ENCODE measurements at places on chromosomes 3 and 15. TPM values are rescaled to one million over a fixed set of nuclear protein-coding genes. Genes with fewer than 3 reads are reported as not detected.
A peak's percentile ranks its signal among the peaks of the same experiment; 100 is the strongest.

The CGNL1 gene
- total RNA-seq = 29.8 TPM

The CASR gene
- not detected for total RNA-seq

The PRSS50 gene
- total RNA-seq = not detected

The BTBD1 gene
- total RNA-seq = 206 TPM

The LMAN1L gene
- total RNA-seq = 13.8 TPM

The HCN4 gene
- total RNA-seq = 6.9 TPM

GRCh38 chr3:70078778-70079177, 79.2 kb downstream of the SAMMSON start:
- H3K27me3 ChIP-seq = no peaks in the 10 kb centered on the region
- no peaks in the 10 kb centered on the region for H3K36me3 ChIP-seq
- H3K4me1 ChIP-seq = no peaks in the 10 kb centered on the region
- no peak overlapping the region for H3K27ac ChIP-seq
- no peak for DNase-seq
- no peak overlapping the region for H3K4me3 ChIP-seq

DNA sequence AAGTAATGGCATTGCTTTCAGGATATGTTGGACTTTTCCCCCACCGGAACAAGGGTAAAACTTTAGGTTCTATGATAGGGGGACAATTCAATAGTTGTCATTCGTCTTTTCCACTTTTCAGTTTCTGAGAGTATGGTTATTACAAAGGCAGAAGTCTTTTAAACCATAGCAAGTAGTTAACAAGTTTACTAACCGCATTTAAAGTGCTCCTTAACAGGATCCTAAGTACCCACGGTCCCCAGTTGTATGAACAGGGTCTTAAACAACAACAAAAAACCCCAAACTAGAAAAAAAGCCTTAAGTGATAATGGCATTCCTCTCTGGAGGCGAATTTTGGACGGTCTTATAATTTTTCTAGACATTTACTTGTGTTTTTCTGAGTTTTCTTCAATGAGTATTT, 831 bp downstream of the IFT57 start:
- no peak for DNase-seq
- H3K4me3 ChIP-seq = peak overlapping the region; percentile 71
- peak overlapping the region; percentile 67 for H3K27ac ChIP-seq
- no peaks in the 10 kb centered on the region for H3K27me3 ChIP-seq

GRCh38 chr3:15310491-15311370, 21.7 kb downstream of the SH3BP5 start:
- H3K36me3 ChIP-seq = no peaks in the 10 kb centered on the region
- no peak overlapping the region for H3K4me3 ChIP-seq
- no peak for DNase-seq

GRCh38 chr3:61194892-61195538, 56.2 kb downstream of the FHIT start:
- H3K4me1 ChIP-seq = no peaks in the 10 kb centered on the region
- no peaks in the 10 kb centered on the region for H3K27me3 ChIP-seq
- H3K4me3 ChIP-seq = no peak overlapping the region
- no peak overlapping the region for H3K27ac ChIP-seq
- H3K36me3 ChIP-seq = no peaks in the 10 kb centered on the region
- DNase-seq = no peak

DNA sequence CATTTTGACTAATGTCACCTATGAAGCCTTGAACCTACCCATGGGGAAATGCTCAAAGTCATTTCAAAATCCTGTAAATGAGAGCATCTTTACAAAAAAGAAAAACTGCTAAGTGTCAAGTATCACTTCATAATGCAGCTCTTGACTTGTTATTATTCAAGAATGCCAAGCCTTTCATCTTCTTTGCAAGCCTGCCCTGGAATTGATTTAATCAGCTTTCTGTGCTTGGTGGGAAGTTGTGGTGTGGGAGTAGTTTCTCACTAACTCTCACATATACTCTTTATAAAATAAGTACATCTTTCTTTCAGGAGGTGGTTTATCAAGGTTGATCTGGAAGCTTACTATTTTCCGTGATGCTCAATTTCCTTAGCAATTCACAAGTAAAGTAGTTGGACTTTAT, 43.6 kb downstream of the RYR3 start:
- DNase-seq = no peak
- H3K4me3 ChIP-seq = no peak overlapping the region
- H3K36me3 ChIP-seq = no peaks in the 10 kb centered on the region
- no peaks in the 10 kb centered on the region for H3K27me3 ChIP-seq
- H3K4me1 ChIP-seq = no peaks in the 10 kb centered on the region

DNA sequence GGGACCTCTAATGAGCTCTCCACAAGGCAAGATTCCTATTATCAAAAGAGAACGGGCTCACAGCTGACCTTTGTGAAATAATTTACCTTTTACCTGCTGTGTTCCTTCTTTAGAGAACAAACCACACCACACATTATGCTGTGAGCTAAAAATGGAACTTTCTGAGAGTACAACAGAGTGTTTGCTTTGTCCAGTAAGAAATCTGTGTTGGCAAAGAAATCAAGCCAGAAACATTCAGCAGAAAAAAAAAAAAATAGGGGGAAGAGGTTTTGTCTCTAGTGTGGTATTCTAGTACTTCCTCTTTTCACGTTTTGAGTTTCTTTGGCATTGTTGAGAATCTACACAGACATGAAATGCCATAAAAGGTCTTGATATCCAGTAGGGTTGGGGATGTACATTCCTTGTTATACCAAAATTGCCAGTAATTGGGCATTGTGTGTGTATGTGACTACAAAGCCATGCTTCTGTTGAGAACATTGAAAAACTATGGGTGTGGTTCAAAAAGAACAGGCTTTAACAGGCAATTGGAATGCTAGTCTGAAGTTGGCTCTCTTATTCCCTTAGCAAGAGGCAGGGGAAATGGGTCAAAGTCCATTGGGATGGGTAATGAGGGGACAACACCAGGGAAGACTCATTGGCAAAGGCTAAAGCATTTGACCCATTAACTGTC, 273.5 kb downstream of the NEK10 start:
- no peaks in the 10 kb centered on the region for H3K36me3 ChIP-seq
- no peaks in the 10 kb centered on the region for H3K27me3 ChIP-seq
- DNase-seq = no peak
- no peak overlapping the region for H3K4me3 ChIP-seq

- no peak overlapping the region for H3K27ac ChIP-seq
- no peak overlapping the region for H3K4me3 ChIP-seq
- H3K27me3 ChIP-seq = no peaks in the 10 kb centered on the region
- no peaks in the 10 kb centered on the region for H3K36me3 ChIP-seq
- no peak for DNase-seq
Measured at GRCh38 chr3:190556351-190556750, 42.5 kb downstream of the IL1RAP start.

GRCh38 chr15:23397779-23398178, 43.2 kb downstream of the GOLGA8S start:
- no peak overlapping the region for H3K4me3 ChIP-seq
- no peak for DNase-seq
- no peaks in the 10 kb centered on the region for H3K4me1 ChIP-seq

GRCh38 chr15:78052545-78052944, 25.0 kb downstream of the TBC1D2B start:
- no peak overlapping the region for H3K27ac ChIP-seq
- no peaks in the 10 kb centered on the region for H3K27me3 ChIP-seq
- H3K36me3 ChIP-seq = peaks cover 9% of the 10 kb centered on the region
- no peak for DNase-seq
- H3K4me3 ChIP-seq = no peak overlapping the region

GRCh38 chr3:195580744-195581443, 2.8 kb downstream of the APOD start:
- no peak for DNase-seq
- H3K27me3 ChIP-seq = no peaks in the 10 kb centered on the region
- peaks cover 9% of the 10 kb centered on the region for H3K4me1 ChIP-seq
- no peaks in the 10 kb centered on the region for H3K36me3 ChIP-seq
- no peak overlapping the region for H3K4me3 ChIP-seq

- H3K27me3 ChIP-seq = no peaks in the 10 kb centered on the region
- peak within 1 kb of the TSS; percentile 59 for H3K4me3 ChIP-seq
Measured at GRCh38 chr3:53493963-53494791, at the start of gene CACNA1D. Gene CACNA1D (plus strand): TSS chr3:53494611. CDS start chr3:53495167, 556 bp downstream.

- H3K4me1 ChIP-seq = no peaks in the 10 kb centered on the region
- no peaks in the 10 kb centered on the region for H3K27me3 ChIP-seq
- H3K4me3 ChIP-seq = no peak overlapping the region
- DNase-seq = no peak
- H3K36me3 ChIP-seq = no peaks in the 10 kb centered on the region
- H3K27ac ChIP-seq = no peak overlapping the region
Measured at GRCh38 chr3:63477494-63478129, 174.9 kb upstream of the SNTN start.

GRCh38 chr3:149894205-149894604, 76.5 kb downstream of the PFN2 start:
- DNase-seq = no peak
- peak overlapping the region; percentile 31 for H3K27ac ChIP-seq
- H3K4me3 ChIP-seq = no peak overlapping the region
- H3K27me3 ChIP-seq = no peaks in the 10 kb centered on the region
- H3K4me1 ChIP-seq = peaks cover 45% of the 10 kb centered on the region

DNA sequence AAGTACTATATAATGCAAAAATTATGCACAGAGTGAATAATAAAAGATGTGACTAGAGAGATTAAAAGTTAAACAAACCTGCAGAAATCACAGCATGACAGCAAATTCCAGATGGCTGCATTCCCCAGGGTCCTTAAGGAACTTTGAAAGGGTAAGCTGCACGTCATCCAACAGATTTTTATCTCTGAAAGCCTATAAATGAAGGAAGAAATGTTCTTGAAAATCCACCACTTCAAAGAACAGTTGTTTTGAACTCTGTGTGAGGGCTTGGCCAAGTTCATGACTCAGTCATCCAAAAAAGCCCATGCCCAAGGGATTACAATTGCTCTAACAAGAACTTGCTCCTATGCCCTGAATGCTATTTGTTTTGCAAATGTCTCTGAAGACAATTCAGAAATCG, 603.6 kb downstream of the PLOD2 start:
- H3K27ac ChIP-seq = no peak overlapping the region
- no peaks in the 10 kb centered on the region for H3K27me3 ChIP-seq
- H3K4me1 ChIP-seq = no peaks in the 10 kb centered on the region
- no peak overlapping the region for H3K4me3 ChIP-seq
- no peaks in the 10 kb centered on the region for H3K36me3 ChIP-seq

DNA sequence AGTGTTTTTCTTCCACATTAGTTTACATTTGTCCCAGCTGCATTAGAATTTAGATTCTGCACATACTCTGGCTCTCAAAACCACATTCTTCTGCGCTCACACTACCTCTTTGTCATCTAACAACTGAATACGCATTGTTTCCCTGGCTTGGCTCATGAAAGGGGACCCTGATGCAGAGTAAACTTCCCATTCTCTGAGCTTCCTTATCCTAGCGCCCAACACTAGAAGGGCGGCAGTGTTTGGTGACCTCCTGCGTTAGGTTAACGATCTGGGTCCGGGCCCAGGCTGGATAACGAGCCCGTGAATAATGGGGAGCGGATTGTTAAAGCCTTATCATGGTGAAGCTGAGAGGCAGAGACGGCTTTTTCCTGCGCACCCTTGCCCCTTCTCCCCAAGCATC, 63.9 kb downstream of the ETV5 start:
- no peaks in the 10 kb centered on the region for H3K4me1 ChIP-seq
- no peak overlapping the region for H3K27ac ChIP-seq
- no peak for DNase-seq
- H3K36me3 ChIP-seq = peaks cover 29% of the 10 kb centered on the region
- H3K4me3 ChIP-seq = no peak overlapping the region
- H3K27me3 ChIP-seq = no peaks in the 10 kb centered on the region

DNA sequence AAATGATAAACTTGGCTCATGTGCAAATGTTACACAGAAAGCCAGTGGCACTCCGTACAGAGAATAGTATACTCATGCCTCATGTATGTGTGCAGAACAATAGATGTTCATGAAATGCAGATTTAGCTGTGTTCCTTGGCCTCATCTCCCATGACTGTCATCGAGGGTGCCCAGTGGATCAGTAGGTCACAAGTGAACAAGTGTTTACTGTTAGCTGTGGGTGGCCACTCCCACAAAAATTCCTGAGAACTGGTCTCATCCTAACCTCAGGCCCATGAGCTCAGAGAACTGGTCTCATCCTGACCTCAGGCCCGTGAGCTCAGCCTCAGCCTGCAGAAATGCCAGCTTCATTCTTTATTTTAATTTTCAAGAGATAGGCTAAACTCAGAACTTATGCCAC, 124.1 kb downstream of the GADL1 start:
- DNase-seq = no peak
- H3K27ac ChIP-seq = no peak overlapping the region
- H3K4me1 ChIP-seq = no peaks in the 10 kb centered on the region
- H3K4me3 ChIP-seq = no peak overlapping the region
- H3K27me3 ChIP-seq = no peaks in the 10 kb centered on the region

DNA sequence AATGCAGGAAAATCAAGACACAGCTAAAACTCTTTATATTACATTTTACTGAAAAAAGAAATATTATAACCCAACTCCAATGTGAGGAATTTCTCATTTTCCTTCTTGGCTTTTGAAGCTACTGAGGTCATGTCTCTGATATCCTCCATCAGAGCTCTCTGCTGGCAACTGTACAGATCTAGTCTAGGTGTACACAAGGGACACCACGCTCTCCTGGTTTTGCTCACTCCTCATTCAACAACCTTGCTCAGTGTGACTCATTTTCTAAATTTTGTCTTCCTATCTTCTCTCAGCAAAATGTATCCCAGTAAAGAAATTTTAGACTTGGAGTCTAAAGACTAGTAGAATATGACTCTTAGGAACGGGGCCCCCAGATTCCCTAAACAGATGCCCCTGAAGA, 144.3 kb downstream of the KCNMB2 start:
- no peak overlapping the region for H3K27ac ChIP-seq
- H3K4me1 ChIP-seq = peaks cover 16% of the 10 kb centered on the region
- H3K36me3 ChIP-seq = no peaks in the 10 kb centered on the region
- no peaks in the 10 kb centered on the region for H3K27me3 ChIP-seq
- H3K4me3 ChIP-seq = no peak overlapping the region

DNA sequence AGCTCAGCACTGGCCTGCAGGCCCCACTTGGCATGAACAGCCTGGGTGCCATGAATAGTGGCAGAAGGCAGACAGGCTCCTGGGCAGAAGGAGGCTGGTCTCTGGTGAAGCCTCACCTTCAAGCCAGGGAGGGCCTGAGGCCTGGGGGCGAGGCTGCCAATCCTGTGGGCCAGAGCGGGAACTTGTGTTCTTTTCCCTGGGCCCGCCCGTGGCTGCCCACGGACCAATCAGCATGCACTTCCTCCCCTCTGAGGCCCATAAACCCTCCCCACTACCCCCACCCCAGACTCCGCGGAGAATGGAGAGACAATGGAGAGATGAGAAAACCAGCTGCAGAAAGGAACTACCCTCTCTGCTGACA, 283.8 kb upstream of the ROBO1 start:
- no peak for DNase-seq
- no peaks in the 10 kb centered on the region for H3K4me1 ChIP-seq
- no peak overlapping the region for H3K27ac ChIP-seq
- no peaks in the 10 kb centered on the region for H3K36me3 ChIP-seq
- no peaks in the 10 kb centered on the region for H3K27me3 ChIP-seq

DNA sequence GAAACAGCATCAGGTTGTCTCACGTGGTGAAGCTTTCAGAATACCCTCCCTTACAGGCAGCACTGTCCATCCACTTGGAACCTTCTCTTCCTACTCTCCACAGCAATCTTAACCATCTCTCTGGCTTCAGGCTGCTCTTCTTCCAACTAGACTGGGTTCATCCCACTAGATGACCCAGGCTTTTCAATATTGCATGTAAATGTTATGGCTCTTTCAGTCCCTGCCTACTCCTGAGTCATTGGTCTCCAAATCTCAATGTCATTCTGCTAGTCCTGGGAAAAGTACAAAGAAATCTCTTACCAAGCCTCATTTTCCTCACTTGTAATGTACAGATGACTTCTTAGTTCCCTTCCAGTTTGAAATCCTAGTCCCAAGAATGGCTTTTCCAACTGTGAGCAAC, 109.7 kb upstream of the CTNNB1 start:
- no peaks in the 10 kb centered on the region for H3K27me3 ChIP-seq
- no peak overlapping the region for H3K27ac ChIP-seq
- DNase-seq = no peak
- H3K4me1 ChIP-seq = peaks cover 17% of the 10 kb centered on the region
- H3K36me3 ChIP-seq = no peaks in the 10 kb centered on the region
- no peak overlapping the region for H3K4me3 ChIP-seq

Measured in right atrium auricular region (tissue), 2 donors.